ENCODE measurements at places on chromosomes 1 and 21.

GRCh38 chr1:209105701-209106100 is 477.8 kb upstream of the CAMK1G start:
- DNase-seq, result no peak

- no peak for DNase-seq
Measured at GRCh38 chr1:199590708-199591107, 436.8 kb upstream of the NR5A2 start.

- no peak for DNase-seq
Measured at GRCh38 chr1:165441166-165441880, 3.6 kb downstream of the RXRG start.

- DNase-seq, result no peak
Measured at GRCh38 chr1:20321573-20321972, 30.9 kb downstream of the VWA5B1 start.

DNA sequence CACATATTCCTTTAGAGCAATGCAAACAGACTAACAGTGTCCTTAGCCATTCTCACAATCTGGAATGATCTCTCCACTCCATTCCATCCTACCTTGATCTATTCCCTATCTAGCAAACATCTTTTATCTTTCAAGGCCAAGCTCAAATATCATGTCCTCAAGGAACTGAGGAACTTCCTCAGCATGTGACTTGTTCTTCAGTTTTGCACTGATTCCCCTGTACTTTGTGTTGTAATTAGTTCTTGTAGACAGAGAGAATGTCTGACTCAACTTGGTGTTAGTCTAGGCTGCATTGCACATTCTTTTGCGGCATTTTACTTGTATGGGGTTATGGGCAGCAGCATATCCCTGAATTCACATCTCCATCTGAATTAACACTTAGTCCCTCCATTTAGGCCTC is 31.5 kb upstream of the GJA5 start:
- DNase-seq, result no peak

DNA sequence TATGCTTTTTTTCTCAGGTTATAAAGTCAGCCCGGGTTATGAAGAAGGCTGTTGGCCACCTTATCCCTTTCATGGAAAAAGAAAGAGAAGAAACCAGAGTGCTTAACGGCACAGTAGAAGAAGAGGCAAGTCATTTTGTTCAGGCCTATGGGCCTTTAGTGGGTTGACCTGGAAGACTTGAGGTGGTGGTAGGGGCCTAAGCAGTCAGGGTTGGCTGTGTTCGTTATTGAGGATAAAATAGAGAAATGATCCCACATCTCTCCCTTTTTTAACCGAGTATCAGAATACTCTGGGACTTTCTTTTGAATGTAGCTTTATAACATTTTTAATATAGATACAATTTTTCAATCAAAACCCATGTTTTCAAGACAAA is 67.1 kb downstream of the MTR start:
- DNase-seq, result no peak

GRCh38 chr1:44346184-44346583 is 8.9 kb downstream of the ERI3 start:
- no peak for DNase-seq

DNA sequence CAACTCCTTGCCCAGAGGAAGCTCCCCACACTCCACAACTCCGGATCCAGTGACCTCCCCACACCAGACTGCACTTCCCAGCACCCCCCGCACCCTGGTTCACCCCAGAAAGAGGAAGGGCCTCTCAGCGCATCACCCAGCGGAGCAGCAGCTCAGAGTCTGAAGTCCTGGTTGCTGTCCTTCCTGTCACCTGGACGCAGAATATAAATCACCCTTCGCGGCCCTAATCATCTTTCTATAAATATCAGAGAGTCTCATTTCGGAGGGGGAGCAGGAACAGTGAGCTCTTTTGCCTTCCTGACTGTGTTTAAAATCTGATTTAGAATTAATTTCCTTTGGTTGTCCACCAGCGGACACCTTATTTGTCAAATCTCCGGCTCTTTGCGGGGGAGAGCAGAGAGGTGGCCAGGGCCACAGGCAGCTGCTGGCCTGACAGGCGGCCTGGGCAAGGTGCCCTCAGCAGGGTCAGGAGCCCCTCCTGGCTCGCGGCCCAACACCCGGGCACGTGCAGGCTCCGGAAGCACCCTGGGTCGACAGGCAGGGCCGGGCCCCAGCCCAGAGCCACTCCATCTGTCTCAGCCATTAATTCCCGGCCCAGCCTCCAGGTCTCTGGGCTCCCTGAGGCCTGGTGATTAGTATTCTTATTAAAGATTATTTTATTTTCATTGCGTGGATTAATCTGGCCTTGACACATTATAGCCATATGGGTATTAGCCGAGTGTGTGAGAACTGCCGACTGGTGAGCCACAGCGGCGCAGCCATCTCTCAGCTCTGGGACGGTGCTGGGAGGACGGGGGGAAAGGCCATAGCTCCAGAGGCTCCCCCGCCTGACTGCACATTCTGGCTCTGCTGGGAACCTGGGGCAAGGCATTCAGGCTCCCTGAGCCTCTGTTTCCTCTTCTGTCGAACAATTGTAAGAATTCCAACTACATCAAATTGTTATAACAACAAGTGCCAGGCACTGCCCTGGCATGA is 19.7 kb downstream of the EPHA8 start:
- no peak for DNase-seq

- no peak for DNase-seq
Measured at GRCh38 chr1:15900662-15901279, 53.3 kb downstream of the SPEN start.

DNA sequence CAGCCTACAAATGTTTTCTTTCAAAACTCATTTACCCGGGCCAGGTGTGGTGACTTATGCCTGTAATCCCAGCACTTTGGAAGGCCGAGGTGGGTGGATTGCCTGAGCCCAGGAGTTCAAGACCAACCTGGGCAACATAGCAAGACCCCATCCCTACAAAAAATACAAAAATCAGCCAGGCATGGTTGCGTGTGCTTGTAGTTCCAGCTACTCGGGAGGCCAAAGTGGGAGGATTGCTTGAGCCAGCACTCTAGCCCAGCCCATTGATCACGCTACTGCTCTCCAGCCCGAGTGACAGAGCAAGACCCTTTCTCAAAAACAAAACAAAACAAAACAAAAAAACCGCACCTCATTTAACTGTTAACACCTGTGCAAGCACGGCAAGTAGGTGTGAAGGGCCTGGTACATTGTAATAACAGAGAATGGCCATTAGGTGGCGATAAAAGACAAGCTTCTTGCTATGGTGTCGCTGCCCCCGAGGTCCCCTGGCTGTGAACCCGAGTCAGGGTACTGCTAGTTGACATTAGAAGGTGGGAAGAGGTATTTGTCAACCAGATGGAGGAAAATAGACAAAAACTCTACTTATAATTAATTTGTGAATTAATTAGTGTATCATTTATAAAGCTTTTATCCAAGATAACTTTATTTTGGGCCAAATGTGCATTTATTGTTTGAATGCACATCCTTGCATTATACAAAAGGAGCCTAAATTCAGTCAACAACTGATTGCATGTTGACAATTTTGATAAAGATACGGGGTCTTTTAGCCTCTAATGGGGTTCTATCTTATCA is 66.5 kb downstream of the SH3BGR start:
- DNase-seq, result peak; percentile 26

GRCh38 chr1:231162970-231163829 is 1.3 kb downstream of the TRIM67 start:
- no peak for DNase-seq

GRCh38 chr1:71427066-71427465 is 346.2 kb upstream of the ZRANB2 start:
- no peak for DNase-seq

GRCh38 chr1:13701271-13701640 is 1.3 kb downstream of the PRDM2 start:
- DNase-seq, result no peak

DNA sequence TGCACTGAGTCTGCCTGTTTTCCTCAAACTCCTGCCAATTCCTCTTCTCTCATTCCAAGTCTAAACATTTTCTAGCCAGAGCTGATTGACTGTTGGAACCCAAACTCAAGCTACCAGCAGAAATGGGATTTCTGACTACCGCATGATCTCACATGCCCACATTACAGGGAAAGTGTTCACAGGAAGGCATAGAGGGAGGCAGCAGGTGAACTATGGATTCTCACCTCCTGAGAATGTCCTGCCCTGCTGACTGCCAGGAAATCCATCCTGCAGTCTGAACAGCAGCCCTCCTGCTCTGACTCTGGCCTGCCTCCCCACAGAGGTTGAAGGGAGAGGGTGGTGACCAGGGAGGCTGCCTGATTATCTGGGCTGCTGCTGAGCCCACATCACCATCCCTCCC is 22.5 kb downstream of the IQGAP3 start:
- no peak for DNase-seq

DNA sequence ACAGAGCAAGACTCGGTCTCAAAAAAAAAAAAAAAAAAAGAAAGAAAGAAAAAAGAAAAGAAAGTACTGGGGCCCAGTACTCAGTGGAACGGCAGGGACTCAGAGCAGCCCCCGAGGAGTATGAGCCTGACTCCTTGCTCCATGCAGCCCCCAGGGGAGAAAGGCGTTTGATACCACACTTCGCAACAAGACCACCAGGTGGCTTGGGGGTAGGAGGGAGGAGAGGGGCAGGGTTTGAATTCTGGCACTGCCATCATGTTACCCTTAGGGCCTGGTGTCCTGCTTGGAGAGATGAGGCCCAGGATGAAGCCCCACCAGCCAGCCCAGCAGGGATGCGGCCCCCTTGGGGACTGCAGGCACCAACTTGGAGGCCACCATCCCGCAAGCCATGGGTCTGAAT is 321.3 kb upstream of the VAMP3 start:
- no peak for DNase-seq

GRCh38 chr1:232965912-232966217 is 15.5 kb downstream of the NTPCR start:
- no peak for DNase-seq

DNA sequence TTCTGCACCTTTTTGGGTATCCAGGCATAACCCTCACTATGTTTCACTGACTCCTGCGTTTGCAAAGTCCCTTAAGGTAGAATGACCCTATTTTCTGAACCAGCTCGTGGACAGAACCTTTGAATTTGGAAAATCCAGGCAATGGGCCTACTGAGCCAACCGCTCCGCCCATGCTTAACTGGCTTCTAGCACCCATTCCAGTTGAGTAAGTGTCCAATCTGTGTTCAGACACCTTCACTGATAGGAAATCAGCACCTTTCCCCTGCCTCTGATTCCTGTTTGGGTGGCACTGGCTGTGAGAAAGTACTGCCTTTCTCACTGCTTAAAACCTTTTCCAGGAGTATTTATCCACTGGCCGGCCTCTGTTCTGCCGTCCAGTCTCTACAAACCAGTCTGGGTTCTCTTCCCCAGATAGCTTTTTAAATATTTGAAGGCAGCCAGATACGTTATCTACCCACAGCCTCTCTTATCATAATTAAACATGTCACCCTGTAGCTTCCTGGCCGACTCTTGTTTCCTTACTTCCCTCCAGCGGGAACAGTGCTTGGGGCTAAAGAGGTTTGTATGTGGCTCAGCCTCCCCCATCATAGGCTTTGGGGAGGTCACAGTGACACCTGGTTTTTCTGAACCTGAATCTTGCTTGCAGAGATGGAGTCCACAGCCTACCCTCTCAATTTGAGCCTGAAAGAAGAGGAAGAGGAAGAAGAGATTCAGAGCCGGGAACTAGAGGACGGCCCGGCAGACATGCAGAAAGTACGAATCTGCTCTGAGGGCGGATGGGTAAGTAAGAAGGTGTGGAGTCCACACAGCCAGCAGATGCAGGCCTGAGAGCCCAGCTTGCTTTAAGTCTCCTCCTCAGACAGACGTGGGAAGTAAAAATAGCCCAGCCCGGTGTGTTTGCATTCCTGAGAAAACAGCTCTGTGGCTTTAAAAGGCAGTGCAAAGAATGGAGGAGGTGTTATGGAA is 1.3 kb downstream of the POGK start:
- no peak for DNase-seq

DNA sequence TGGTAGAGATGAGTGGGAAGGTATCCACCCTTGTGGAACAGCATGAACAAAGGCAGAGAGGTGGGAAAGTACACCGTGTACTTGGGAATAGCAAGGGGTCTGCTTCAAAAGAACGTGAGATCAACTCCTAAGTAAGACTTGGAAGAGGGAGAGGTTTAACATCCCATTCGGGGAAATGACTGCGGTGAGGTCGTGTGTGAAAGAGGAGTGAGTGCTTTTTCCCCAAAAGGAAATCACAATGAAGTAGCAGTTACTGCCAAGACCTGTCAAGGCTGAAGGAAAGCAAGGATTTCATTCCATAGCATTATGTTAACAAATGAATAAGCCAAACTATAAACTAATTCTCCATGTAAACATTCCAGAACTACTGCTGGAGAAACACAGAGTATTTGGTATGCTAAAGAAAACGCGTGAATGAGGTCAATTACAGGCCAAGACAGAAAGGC is 20.0 kb upstream of the SYDE2 start:
- no peak for DNase-seq

DNA sequence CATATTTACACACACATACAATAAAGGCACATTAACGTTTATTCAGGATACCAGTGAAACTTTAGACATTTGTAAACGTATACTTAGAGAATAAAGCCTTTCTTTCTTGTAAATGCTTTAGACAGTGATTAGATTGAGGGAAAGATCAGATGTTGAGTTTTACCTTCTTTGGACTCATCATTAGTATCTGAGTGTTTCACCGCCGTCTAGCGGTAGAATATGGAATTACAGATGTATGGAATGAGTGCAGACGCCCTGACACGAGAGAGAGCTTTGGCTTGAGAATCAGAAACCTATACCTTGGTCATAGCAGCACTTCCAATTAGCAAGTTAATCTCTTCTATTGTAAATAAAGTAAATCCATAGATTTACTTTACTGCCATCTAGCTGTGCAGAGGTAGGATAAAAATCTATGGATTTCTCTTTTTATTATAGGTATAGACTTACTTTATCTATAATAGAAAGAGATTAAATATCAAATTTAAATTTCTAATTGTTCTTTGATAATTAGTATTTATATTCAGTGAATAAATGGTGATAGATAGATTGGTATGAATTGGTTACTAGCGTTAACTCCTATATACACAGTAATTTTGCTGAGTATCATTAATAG is 12.6 kb downstream of the FLG2 start:
- peak; percentile 55 for DNase-seq

DNA sequence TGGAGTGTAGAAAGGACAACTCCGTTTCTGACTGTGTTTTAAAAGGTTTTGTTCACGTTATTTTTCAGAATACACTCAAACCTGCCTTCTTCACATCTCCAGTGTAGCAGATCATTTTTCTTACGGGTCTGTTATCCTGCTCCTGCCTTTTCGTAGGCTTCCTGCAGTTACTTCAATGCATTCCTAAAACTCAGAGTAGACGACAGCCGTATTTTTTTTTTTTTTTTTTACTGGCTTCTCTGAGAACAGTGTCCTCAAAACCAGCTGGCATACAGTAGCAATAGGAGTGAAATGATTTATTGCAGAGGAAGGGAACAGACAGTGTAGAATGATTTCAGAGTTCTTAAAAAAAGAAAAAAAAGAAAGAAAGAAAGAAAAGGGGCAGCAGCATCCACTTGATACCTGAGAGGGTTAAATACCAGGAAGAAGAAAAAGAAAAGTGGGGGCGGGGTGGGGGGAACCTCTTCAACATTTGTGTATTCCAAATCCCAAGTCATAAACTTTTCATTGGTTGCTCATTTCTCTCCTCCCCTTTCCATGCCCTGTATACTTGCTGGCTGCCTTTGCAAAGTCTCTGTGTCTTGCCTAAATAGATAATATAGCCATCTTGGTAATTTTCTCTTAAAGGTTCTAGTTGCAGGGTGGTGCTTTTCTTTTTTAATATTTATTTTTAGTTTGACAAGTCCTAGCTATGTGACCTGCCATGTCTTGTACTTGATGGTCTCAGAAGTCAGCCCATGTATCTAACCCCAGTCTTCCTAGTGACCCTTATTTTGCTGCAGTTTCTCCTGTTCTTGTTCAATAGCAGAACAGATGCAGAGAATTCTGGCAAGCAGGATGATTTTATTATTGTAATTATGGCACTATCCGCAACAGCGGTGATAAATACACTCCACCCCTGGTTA is 2.8 kb downstream of the TGFB2 start:
- no peak for DNase-seq
